A549 treated with RU486 at 1 μM for 4 hours (cell line): ENCODE measurements at places on chromosomes 6 and 20. TPM values are rescaled to one million over a fixed set of nuclear protein-coding genes. Genes with fewer than 3 reads are reported as not detected.

CYB5R4 gene
- total RNA-seq = 13.1 to 27.2 TPM (median 24.9 TPM) in 5 replicates

TFAP2D gene
- not detected in 5 replicates for total RNA-seq

LST1 gene
- total RNA-seq = 0.28 to 1.3 TPM in 2 of 5 replicates, not detected in the others

POPDC3 gene
- 21.6 to 30.9 TPM (median 29.2 TPM) in 5 replicates for total RNA-seq

NOTCH4 gene
- 0.22 to 0.73 TPM (median 0.46 TPM) in 5 replicates for total RNA-seq

VGLL2 gene
- not detected in 5 replicates for total RNA-seq

HLA-F gene
- 3.5 to 5.1 TPM (median 4.4 TPM) in 5 replicates for total RNA-seq

KCNG1 gene
- total RNA-seq = 13.9 to 24.3 TPM (median 18.1 TPM) in 5 replicates

TREML1 gene
- not detected in 5 replicates for total RNA-seq

MATN4 gene
- total RNA-seq = 0.06 to 0.14 TPM (median 0.12 TPM) in 4 of 5 replicates, not detected in the other
